ENCODE measurements at places on chromosomes 3 and 15.

- DNase-seq: no peak
These were observed 25.2 kb downstream of the GASK1A start for GRCh38 chr3:43004282-43004681.

GRCh38 chr3:59531994-59532393 is 482.2 kb upstream of the CFAP20DC start:
- no peak for DNase-seq

DNA sequence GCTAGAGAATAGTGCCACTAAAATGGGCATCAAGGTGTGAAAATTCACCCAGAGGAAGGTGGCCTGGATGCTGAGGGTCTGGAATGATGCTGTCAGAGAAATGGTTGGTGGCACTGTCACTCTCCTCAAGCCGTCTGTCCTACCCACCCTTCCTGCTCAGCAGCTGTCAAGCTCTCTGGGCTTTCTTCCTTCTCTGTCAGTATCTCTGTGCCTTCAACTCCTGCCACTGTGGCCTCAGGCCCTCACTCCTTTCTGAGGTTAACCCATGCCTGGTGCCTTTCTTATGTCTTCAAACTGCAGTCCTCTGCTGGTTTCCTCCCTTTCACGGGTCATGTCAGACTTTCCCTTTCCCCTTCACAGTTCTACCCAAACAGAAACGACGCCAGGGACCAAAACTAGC is 4.4 kb downstream of the MYO5C start:
- DNase-seq: no peak

DNA sequence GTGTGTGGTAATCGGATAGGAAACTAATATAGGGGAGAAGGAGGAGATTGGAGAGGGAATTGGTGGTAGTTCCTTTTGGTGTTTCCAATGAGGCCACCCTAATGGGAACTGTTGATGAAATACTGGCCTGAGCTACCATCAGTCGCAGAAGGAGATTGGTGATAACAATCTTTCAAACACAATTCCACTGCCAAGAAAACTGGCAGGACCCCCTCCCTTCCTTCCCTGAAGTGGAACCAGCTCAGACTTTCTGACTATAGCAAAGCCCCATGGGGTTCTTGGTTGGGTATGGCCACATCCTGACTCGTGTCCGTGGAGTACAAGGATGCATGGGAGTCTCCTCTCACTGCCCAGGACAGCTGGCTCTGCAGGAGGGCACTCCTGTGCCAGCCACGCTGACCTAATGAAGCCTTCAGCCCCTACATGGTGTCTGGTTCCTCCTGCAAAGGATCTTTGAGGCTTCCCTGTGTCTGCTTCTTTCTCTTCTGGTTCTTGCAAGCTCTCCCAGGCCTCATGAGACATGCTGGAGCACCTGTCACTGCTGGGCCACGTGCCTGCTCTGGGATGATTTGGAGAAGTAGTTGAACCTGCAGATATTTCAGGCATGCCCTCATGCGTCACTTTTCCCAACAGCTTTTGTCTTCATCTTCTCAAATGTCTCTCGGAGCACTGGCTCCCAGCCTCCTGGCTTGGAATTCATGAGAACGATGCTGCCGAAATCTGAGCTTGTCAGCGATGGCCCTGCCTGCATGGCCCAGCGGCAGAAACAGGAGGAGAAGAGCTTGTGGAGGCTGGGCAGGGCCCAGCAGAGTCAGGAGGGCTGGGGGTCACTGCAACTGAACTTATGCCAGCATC is 90.0 kb upstream of the ADPGK start:
- DNase-seq: no peak

GRCh38 chr3:188434594-188434993 is 280.6 kb downstream of the LPP start:
- DNase-seq: no peak

DNA sequence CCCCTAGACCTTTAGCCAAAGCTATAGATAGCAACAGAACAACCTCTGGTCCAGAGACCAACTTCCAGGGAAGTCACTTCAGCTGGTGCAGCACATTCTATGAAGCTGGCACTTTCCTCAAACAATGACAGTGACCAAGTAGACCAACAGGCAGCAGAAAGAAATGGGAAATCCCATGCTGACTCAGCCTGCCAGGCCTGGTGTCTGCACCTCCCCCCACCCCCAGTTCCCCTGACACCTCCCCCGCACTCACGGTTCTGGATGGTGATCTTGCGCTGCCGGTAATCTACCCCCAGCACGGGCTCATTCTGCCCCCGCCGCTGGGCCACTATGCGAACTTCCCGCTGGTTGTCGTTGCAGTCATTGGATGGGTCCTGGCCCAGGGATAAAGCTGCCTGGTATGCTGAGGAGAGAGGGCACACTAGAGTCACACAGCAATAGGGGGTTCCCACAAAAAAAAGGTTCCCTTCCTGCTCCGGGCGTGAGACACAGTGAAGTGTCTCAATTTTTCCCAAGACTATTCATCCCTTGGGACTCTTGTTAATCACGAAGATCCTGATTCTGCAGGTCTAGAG is 17.0 kb downstream of the ILDR1 start:
- no peak for DNase-seq

DNA sequence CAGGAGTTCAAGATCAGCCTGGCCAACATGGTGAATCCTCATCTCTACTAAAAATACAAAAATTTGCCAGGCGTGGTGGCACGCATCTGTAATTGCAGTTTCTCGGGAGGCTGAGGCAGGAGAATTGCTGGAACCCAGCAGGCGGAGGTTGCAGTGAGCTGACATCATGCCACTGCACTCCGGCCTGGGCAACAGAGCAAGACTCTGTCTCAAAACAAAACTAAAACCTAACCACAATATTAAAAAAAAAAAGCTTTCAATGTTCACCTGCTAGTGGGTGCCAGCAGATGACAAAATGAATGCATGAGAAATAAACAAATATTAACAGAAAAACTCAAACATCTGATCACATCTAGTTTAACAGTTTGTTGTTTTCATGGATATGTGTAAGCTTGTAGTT is 9.0 kb downstream of the SLC24A1 start:
- no peak for DNase-seq

- DNase-seq: no peak
These were observed 93.0 kb downstream of the FHIT start for GRCh38 chr3:61158216-61158615.

All from heart left ventricle (tissue), 16 donors.